ENCODE measurements at places on chromosomes 12 and 14. TPM values are rescaled to one million over a fixed set of nuclear protein-coding genes. Genes with fewer than 3 reads are reported as not detected.
A peak's percentile ranks its signal among the peaks of the same experiment; 100 is the strongest.

DNA sequence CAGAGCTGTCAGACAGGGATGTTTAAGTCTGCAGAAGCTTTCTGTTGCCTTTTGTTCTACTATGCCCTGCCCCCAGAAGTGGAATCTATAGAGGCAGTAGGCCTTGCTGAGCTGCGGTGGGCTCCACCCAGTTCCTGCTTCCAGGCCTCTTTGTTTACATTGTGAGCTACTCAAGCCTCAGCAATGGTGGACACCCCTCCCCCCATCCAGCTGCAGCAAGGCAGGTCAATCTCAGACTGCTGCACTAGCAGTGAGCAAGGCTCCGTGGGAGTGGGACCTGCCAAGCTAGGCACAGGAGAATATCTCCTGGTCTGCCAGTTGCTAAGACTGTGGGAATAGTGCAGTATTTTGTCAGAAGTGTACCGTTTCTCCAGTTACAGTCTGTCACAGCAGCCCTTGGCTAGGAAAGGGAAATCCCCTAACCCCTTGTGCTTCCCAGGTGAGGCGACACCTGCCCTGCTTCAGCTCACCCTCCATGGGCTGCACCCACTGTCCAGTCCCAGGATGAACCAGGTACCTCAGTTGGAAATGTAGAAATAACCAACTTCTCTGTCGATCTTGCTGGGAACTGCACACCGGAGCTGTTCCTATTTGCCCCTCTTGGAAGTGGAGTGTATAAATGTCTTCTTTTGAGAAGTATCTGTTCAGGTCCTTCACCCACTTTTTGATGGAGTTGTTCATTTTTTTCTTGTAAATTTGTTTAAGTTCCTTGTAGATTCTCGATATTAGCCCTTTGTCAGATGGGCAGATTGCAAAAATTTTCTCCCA, 213.5 kb upstream of the SLC38A2 start:
- no peak for DNase-seq

Gene OASL
- 0.35 TPM for total RNA-seq

GRCh38 chr12:8508910-8509841, 4.1 kb upstream of the CLEC4D start:
- DNase-seq: no peak

Gene PPP4R4
- total RNA-seq: 5.8 TPM

DNA sequence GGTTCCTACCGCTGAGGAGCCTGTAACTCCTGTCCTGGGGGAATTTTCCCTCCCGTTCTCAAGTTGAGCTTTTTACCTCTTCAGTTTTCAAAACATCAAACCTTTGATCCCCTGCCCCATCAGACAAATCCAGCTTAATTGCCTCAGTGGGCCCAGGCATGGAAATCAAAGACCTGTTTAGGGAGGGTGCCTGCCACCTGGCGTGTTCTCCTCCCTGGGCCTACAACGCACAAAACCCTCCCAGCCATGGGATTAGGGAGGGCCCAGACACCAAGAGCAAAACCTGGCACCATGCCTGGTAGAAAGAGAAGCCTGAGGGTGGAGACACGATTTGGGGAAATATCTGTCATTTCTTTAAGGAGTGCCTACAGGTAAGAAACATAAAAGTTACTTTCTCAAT, 672.9 kb downstream of the BCL11B start:
- DNase-seq: no peak

DNA sequence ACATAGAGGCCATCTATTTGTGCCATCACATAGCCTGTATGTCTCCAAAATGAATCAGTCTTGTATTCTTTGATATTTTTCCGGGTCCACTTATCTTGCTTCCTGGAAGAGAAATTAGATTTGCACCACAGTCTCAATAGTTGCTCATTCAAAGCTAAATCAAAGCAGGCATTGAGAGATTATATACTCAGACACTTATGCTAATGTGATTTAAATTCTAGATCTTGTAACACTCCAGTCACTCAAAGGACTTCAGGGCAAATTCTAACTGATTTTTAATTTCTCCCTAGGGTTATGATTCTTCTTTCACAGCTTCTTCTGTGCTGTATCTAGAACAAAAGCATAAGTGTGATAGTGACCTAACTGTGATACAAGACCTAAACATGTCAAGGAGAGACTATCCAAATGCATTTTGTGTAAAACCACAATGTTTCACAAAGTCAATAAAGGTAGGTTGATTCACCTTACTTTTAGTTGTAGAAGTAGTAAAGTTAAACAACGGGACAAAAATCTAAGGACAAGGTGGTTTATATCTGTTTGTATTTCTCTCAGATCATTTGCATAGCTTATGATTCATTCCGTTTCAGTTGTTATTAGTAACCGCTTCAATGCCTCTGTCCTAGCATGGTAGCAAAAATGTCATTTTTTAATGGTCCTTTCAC, 26.8 kb downstream of the PLBD1 start:
- peak; percentile 76 for DNase-seq

Gene CATSPERB
- not detected for total RNA-seq

DNA sequence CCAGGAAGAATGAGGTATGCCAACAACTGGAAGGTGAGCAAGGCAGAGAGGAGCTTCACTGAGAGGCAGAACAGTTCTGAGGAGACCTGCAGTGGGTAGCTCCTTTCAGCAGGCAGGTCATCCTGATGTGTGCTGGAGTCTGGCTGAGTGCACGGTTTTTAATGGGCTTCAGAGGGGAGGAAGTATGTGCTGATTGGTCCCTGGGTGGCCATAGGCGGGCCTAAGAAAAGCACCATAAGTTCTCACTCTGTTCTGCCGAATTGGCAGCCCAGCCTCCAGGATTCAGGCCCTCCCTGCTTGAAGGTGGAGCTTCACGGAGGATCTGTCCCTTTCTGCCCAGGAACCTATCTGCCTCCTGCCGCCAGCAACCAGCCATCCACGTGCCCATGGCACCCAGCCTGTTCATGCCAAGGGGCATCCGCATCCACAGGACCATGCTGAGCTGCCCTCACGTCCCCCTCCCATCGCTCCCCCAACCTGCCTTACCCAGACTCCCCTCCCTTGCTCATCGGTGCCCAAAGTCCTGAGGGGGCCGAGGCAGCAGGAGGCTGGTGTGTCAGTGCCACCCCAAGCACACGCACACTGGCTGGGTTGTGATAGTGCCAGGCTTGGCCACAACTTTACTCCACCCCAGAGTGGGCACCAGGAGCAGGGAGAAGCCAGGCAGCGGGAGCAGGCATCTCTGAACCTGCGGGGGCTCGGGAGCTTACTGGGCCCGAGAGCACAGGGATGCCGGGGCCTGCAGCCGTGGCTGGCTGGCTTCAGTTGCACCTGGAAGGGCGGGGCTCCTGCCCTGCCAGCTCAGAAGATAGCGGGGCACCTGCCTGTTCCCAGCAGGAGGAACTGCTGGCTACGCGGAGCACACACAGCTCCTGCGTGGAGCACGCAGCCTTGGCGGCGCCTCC, 608.4 kb upstream of the FOXG1 start:
- DNase-seq: peak; percentile 10

Gene RD3L
- not detected for total RNA-seq

Gene WNT1
- not detected for total RNA-seq

DNA sequence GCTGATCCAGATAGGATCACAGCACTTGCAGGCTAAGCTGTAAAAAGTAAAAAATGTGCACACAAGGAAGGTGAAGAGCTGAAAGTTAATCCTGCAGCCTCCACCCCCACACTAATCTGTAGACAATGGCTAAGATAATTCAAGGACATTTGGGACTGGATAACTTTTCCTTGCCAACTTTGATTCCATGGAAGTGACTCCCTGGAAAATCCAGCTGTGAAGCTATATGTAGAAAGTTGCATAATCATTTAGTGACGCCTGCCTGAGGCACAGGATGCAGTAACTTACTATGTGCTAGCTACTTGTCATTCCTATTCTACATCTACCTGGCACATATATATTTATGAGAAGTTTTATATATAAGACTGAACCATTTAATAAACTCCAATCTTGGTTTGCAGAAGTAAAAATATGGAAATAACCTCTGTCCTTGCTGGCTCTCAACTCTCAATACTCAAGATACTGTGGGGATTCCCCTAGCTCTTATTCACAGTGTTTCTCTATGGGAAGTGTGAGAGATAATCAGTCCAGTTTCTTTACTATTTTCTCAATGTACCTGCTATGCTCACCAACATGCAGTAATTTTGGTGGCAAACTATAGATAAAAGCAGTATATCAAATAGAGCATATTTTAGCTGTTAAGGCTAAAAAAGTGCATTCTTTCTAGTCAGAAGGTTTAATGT, 14.8 kb downstream of the LDHB start:
- DNase-seq: no peak

DNA sequence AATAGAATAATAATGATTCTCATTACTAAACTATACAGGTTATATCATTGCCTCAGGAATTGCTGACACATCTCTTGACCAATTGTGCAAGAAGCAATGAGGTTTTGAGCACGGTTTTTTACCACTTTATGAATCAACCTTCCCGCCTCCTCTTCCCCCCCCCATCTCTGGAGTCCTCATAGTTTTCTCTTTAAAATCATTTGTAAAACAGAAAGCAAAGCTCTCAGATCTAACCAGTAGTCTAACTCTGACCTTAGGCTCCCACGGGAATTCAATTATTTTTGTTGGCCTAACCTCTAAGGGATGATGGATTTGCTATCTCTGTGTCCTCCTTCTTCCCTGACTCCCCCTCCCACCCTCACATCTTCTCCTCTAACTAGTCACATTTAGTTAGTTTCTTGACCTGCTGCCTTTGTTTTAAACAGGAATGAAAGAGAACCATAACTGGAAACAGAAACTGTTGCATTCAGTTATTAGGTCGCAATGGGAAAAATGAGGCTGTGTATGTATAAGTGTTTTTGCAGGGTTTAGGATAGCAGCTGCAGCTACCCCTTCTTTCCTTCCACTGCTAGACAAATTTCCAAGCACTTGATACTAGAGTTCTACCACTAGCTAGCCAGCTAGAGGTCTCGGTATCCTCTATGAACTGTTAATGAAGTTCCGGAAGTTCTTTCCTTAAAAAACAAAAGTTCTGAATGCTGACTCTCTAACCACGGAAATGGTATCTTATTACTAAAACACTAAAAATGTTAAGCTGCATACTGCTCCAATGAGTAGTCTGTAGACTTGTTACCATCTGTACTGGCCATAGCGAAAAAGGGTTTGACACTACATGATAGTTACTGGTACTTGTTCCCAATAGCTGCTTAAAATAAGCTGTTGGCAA, 65.4 kb downstream of the TAOK3 start:
- no peak for DNase-seq

DNA sequence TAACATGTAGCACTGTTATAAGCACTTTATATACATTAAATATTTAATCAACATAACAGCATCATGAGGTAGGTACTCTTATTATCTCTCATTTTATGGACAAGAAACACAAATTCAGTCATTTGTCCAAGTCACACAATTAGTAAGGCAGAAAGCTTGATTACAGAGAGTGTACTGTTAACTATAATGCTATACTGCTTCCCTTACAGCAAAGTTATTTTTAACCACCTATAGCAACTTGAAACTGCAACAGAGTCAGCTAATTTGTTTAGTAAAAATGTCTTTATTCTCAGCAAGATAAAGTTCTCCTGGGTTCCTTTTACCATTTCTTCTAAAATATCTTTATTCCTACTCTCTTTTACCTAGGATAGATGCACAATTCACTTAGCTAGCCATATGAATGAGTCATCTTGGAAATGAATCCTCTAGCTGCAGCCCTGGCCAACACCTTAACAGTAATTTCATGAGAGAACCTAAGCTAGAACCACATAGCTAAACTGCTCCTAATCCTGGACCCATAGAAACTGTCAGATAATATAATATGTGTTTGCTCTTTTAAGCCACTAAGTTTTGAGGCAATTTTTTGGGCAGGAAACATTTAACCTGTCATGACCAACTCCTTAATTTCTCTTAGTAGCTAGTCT, 90.2 kb upstream of the HECTD1 start:
- DNase-seq: no peak

Gene MYO1H
- total RNA-seq: not detected

DNA sequence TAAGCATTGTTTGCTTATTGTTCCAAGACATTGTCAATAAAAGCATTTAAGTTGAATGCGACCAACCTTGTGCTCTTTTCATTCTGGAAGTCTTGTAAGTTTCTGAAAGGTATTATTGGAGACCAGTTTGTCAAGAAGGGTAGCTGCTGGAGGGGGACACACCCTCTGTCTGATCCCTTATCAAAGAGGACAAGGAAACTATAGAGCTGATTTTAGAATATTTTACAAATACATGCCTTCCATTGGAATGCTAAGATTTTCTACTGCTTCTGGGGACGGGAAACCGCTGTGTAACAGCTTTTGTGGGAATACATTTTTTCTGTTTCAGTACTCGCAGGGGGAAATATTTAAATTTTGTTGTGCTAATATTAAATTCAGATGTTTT, 3.5 kb downstream of the FOS start:
- no peak for DNase-seq

DNA sequence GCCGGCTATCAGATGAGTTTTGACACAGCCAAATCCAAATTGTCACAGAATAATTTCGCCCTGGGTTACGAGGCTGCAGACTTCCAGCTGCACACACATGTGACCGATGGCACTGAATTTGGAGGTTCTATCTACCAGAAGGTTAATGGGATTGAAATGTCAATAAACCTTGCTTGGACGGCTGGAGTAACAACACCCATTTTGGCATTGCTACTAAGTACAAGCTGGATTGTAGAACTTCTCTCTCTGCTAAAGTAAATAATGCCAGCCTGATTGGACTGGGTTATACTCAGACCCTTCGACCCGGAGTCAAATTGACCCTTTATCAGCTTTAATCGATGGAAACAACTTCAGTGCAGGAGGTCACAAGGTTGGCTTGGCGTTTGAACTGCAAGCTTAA, 100.2 kb upstream of the EVL start:
- no peak for DNase-seq

GRCh38 chr12:82896979-82897378, 210.3 kb downstream of the TMTC2 start:
- no peak for DNase-seq

- no peak for DNase-seq
Observed at GRCh38 chr14:21536418-21537089, 10.4 kb upstream of the SALL2 start.

- no peak for DNase-seq
Observed at GRCh38 chr12:132433641-132434395, 56.1 kb upstream of the FBRSL1 start.

- DNase-seq: no peak
Observed at GRCh38 chr12:124653169-124653931, 85.9 kb upstream of the NCOR2 start.

Gene CCDC88C
- 6.4 TPM for total RNA-seq

DNA sequence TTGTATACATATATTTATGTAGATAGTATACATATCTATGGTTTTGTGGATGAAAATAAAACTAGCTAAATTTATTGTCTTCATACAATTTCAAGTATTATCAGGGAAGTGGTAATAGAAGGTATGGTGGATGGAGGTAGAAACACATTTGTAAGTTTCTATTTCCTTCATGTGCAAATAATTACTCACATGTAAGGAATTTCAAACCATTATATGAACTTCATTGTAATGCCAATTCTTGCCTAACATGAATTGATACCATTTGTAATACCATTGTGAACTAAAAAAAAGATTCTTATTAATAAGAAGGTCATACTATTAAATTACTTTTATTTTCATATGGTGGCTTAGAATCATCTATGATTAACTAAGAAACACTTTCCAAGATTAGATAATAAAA, 20.1 kb upstream of the PPFIA2 start:
- DNase-seq: no peak

- no peak for DNase-seq
Observed at GRCh38 chr12:50282721-50283228, 545 bp downstream of the LIMA1 start.

- no peak for DNase-seq
Observed at GRCh38 chr12:32181498-32182175, 75.0 kb downstream of the BICD1 start.
